ENCODE measurements at places on chromosomes 12 and 14.

DNA sequence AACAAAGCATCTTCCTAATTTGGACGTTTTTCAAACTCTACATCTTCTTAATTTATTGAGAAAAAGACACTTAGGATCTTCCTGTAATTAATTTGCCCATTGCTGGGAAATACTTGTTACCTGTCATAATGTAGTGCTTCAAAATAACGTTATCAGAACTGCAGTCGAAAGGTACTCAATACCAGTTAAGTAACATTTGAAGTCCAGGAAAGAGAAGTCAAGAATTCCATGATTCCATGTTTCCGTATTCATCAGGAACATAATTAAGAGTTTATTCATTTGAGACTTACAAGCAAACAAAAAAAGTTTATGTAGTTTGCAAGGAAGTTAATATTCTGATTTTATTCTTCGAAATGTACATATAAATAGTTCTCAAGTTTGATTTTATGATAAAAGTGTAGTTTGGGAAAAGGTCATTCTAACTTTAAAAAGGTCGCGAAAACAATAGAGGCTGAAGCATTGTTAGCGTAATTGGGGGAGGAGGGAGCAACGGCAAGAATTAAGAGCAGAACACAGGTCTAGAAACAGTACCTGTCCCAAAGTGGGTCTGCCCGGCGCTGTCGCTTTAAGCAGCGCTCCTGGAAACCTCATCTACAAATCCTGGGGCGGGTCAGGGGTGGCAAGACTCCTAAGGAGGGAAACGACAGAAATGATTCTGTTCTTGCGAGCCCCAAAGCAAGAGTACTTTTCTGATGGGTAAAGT lies 1.2 kb upstream of the KCNMB4 start:
- no peak for DNase-seq

GRCh38 chr14:71532344-71532743 lies 399.9 kb upstream of the RGS6 start:
- no peak for DNase-seq

GRCh38 chr14:45658226-45658916 lies 405.4 kb upstream of the MIS18BP1 start:
- no peak for DNase-seq

DNA sequence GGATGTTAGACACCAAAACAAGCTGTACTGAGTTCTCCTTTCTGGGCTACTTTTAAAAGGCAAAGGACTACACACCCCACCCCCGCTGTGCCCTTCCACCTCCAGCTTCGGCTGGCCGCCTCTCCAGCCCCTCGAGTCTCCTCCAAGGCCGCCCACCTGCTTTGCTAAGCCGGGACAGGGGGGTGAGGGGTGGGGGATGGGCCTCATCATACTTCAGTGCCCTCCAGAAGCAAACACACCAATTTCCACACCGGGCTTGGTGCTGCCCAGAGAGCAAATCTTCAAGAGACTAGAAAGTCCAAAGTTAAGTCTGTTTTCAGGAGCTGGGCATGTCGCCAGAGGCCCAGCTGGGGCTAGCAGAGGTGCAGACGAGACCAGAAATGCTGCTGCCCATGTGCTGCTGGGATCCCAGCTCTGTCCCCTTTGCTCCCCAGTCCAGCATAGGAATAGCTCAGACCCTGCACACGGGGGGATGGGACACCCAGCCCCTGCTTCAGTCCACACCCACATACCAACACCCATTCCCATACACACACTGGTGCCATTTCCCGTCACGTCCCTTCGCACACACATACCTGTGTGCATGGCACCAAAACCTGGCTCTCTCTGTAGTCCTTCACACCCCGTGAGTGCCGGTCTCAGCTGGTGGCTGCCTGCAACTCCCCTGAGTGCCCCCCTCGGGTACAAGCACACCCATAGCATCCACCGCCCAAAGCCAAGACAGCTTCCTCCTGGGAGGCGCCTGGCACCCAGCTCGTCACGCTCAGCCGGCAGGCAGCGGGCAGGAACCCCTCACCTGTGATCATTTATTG lies 1.0 kb downstream of the SLC6A12 start:
- no peak for DNase-seq

- DNase-seq, result peak; percentile 2
Observed at GRCh38 chr12:29611906-29612305, 114.4 kb upstream of the OVCH1 start.
